ENCODE measurements at places on chromosomes 1 and 21. TPM values are rescaled to one million over a fixed set of nuclear protein-coding genes. Genes with fewer than 3 reads are reported as not detected.

L1TD1 gene
- not detected for total RNA-seq

NMNAT1 gene
- 7.3 TPM for total RNA-seq

- H3K4me3 ChIP-seq = no peak overlapping the region
- DNase-seq = no peak
- peaks cover 100% of the 10 kb centered on the region for H3K27me3 ChIP-seq
These were observed 164.0 kb downstream of the PRDM16 start for GRCh38 chr1:3233031-3233430.

DNA sequence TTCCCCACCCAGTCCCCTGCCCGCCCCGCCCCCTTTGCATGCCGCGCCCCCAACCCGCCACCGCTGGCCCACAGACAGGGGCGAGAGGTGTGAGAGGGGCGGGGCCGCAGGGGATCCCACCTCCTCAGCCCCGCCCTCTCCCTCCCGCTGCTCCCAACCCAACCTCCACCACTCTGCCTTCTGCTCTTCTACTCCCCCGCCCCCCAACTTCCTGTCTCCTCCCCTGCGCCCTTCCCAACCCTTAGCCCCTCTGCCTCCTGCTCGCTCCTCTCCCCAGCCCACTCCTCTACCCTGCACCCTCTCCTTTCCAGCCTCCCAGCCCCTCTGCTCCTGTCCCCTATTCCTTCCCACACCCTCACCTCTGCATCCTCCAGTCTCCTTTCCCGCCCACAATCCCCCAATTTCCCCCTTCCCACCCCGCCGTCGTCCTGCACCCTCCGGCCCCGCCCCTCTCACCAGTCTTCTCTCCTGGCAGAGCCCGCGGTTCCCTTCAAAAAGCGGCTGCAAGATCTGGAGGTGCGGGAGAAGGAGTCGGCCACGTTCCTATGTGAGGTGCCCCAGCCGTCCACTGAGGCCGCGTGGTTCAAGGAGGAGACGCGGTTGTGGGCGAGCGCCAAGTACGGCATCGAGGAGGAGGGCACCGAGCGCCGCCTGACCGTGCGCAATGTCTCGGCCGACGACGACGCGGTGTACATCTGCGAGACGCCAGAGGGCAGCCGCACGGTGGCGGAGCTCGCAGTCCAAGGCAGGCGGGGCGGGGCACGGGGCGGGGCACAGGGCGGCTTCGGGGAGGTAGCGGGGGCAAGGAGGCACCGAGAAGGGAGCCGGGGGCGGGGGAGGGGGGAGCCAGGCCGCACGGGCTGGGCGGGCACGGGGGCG, 5.4 kb downstream of the OBSCN start:
- no peaks in the 10 kb centered on the region for H3K27me3 ChIP-seq
- H3K27ac ChIP-seq = peak overlapping the region; percentile 31
- DNase-seq = peak; percentile 89

DNA sequence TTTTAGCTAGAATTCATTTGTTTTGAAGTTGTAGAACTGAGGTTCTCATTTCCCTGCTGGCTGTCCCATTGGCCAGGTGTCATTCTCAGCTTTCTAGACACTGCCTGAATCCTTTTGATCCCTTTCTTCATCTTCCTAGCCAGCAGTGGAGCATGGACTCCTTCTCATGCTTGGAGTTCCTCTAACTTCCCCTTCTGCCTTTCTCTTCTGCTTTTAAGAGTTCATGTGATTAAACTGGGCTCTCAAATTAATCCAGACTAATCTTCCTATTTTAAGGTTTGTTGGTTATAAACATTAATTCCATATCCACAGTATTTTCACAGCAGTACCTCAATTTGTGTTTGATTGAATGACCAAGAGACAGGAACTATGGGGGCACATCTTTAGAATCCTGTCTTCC, 52.3 kb downstream of the ADAMTS5 start:
- H3K4me1 ChIP-seq = peaks cover 15% of the 10 kb centered on the region
- no peaks in the 10 kb centered on the region for H3K27me3 ChIP-seq
- no peaks in the 10 kb centered on the region for H3K36me3 ChIP-seq
- H3K27ac ChIP-seq = no peak overlapping the region

GRCh38 chr1:229139331-229140118, 131.4 kb upstream of the RAB4A start:
- no peak for DNase-seq
- H3K27ac ChIP-seq = no peak overlapping the region
- H3K36me3 ChIP-seq = no peaks in the 10 kb centered on the region
- H3K27me3 ChIP-seq = peaks cover 66% of the 10 kb centered on the region
- no peak overlapping the region for H3K4me3 ChIP-seq

GRCh38 chr1:24996983-24997893, 67.2 kb upstream of the RUNX3 start:
- DNase-seq = no peak
- H3K27me3 ChIP-seq = peaks cover 12% of the 10 kb centered on the region
- no peaks in the 10 kb centered on the region for H3K36me3 ChIP-seq
- no peaks in the 10 kb centered on the region for H3K4me1 ChIP-seq
- no peak overlapping the region for H3K27ac ChIP-seq

DNA sequence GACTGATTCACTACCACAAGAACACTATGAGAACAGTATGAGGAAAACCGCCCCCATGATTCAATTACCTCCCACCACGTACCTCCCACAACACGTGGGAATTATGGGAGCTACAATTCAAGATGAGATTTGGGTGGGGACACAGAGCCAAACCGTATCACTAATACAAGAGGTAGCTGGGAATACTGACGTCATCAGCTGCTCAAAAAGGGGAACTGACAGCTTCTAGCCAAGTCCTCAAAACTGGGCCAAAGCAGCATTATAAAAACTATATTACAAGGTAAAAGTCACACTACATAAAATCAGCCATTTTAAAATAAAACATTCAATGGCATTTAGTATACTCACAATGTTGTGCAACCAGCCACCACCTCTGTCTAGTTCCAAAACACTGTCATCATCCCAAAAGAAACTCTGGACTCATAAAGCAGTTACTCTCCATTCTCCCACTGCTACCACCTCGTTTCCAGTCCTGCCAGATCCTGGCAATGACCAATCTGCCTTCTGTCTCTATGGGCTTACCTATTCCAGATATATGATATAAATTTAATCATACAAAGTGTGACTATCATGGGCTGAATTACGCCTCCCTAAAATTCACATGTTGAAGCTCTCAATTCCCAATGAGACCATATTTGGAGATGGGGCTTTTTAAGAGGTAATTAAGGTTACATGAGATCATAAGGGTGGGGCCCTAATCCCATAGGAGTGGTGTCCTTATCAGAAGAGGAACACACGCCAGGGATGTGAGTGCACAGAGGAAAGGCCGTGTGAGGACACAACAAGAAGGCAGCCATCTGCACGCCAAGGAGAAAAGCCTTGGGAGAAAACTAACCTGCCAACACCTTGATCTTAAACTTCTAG, 192.1 kb downstream of the SETD4 start:
- H3K4me1 ChIP-seq = no peaks in the 10 kb centered on the region
- H3K36me3 ChIP-seq = no peaks in the 10 kb centered on the region
- no peak overlapping the region for H3K27ac ChIP-seq
- H3K4me3 ChIP-seq = no peak overlapping the region
- no peak for DNase-seq

- peak overlapping the region; percentile 71 for H3K27ac ChIP-seq
- H3K27me3 ChIP-seq = no peaks in the 10 kb centered on the region
- peaks cover 19% of the 10 kb centered on the region for H3K4me1 ChIP-seq
- DNase-seq = peak; percentile 39
These were observed 388.5 kb downstream of the PLPP3 start for GRCh38 chr1:56190806-56191365.

- no peak overlapping the region for H3K27ac ChIP-seq
- no peaks in the 10 kb centered on the region for H3K27me3 ChIP-seq
- no peaks in the 10 kb centered on the region for H3K36me3 ChIP-seq
- peaks cover 5% of the 10 kb centered on the region for H3K4me1 ChIP-seq
These were observed 883.1 kb downstream of the TTLL7 start for GRCh38 chr1:83115785-83116184.

- H3K4me3 ChIP-seq = no peak overlapping the region
- peaks cover 10% of the 10 kb centered on the region for H3K36me3 ChIP-seq
- no peak overlapping the region for H3K27ac ChIP-seq
- peaks cover 49% of the 10 kb centered on the region for H3K4me1 ChIP-seq
These were observed 32.4 kb downstream of the RUNX1 start for GRCh38 chr21:35016517-35017188.

- no peaks in the 10 kb centered on the region for H3K27me3 ChIP-seq
- H3K27ac ChIP-seq = peak overlapping the region; percentile 76
- peak overlapping the region; percentile 99 for H3K4me3 ChIP-seq
- peaks cover 17% of the 10 kb centered on the region for H3K36me3 ChIP-seq
These were observed 2.0 kb downstream of the LRRC41 start for GRCh38 chr1:46301406-46301807.

DNA sequence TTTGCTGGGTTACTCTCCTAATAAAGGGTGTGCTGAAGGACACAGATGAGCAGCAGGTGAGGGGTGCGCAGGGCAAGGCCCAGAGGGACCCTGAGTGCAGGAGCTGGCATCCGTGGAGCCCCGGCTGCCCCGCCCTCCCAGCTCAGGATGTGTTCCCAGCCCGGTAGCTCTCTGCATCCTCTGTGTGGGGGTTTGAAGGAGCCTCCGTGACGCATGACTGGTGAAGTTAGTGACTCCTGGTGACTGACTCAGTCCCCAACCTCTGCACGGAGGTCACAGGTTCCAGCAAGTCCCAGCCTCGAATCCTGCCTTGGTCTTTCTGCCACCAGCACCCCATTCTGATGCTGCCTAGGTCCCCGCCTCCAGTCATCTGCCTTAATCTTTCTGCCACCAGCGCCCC, 21.6 kb upstream of the TSPEAR start:
- peak; percentile 46 for DNase-seq
- peaks cover 7% of the 10 kb centered on the region for H3K36me3 ChIP-seq
- H3K27ac ChIP-seq = peak overlapping the region; percentile 75
- no peaks in the 10 kb centered on the region for H3K27me3 ChIP-seq

- H3K27ac ChIP-seq = no peak overlapping the region
- H3K4me1 ChIP-seq = no peaks in the 10 kb centered on the region
- no peak for DNase-seq
- H3K36me3 ChIP-seq = no peaks in the 10 kb centered on the region
- H3K4me3 ChIP-seq = no peak overlapping the region
These were observed 11.2 kb upstream of the ZNF670 start for GRCh38 chr1:247089616-247090375.

GRCh38 chr1:150562446-150563339, 13.5 kb downstream of the ADAMTSL4 start:
- peak; percentile 28 for DNase-seq
- peak overlapping the region; percentile 96 for H3K27ac ChIP-seq
- H3K27me3 ChIP-seq = no peaks in the 10 kb centered on the region
- peaks cover 42% of the 10 kb centered on the region for H3K4me1 ChIP-seq

DNA sequence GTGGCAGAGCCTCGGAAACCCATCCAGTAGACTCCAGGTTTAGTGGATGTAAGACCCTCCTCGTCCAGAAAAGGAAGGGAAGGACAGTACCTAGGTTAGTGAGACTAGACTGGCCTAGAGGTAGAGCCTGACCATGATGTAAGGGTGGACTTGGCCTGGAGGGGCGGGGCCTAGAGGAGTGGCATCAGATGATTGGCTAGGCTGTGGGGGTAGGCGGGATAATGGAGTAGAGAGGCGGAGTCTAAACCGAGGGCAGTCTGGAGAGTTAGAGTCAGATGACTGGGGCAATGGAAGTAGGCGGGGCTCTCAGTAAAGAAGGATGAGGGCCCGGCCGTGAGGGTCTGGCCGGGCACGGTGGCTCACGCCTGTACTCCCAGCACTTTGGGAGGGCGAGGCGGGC, 70.1 kb downstream of the EPHB2 start:
- H3K27ac ChIP-seq = no peak overlapping the region
- peaks cover 3% of the 10 kb centered on the region for H3K4me1 ChIP-seq
- peak; percentile 39 for DNase-seq
- H3K4me3 ChIP-seq = no peak overlapping the region
- no peaks in the 10 kb centered on the region for H3K27me3 ChIP-seq

All from PC-3 (cell line).